ENCODE measurements at places on chromosomes 12 and 14. TPM values are rescaled to one million over a fixed set of nuclear protein-coding genes. Genes with fewer than 3 reads are reported as not detected.

Gene C3AR1
- 4.9 TPM for polyA plus RNA-seq

- DNase-seq, result no peak
Measured at GRCh38 chr14:22096514-22096895, 422.9 kb upstream of the OR4E1 start.

Gene PDE3A
- polyA plus RNA-seq, result 4.5 TPM

- DNase-seq, result no peak
Measured at GRCh38 chr14:22699801-22700564, 55.8 kb upstream of the OR6J1 start.

GRCh38 chr14:70642303-70643235 is 853 bp downstream of the TTC9 start:
- no peak for DNase-seq

All from right lung (tissue), 10 donors.